ENCODE measurements at places on chromosomes 16 and 17.
A peak's percentile ranks its signal among the peaks of the same experiment; 100 is the strongest.

DNA sequence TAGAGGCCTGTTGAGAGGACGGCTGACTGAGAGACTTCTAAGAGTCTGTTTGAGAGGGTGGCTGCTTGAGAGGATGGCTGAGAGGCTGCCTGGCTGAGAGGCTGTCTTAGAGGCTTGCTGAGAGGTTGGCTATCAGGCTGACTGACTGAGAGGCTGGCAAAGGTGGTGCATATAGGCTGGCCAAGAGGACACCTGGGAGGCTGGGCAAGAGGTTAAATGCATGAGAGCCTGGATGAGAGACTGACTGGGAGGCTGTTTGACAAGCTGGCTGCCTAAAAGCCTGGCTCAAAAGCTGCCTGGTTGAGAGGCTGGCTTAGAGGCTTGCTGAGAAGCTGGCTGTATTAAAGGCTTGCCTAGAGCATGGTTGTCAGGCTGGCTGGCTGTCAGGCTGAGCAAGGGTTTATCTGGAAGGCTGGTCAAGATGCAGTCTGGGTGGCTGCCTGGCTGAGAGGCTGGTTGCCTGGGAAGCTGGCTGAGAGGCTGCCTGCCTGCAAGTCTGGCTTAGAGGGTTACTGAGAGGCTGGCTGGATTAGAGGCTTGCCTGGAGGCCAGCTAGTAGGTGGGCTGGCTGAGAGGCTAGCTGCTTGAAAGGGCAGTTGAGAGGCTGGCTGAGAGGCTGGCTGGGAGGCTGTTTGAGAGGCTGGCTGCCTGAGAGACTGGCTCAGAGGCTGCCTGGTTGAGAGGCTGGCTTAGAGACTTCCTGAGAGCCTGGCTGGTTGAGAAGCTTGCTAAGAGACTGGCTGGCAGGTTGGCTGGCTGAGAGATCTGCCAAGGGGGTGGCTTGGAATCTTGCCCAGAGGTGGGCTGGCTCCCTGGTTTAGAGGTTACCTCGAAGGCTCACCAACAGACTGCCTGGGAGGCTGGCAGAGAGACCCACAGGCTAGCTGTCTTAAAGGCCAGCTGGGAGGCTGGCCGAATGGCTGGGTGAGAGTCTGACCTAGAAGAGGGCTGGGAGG, 38.3 kb upstream of the ACSM2B start:
- no peak for DNase-seq

GRCh38 chr16:79509211-79509631, 91.3 kb downstream of the MAF start:
- DNase-seq = no peak

- no peak for DNase-seq
These were observed 75.1 kb downstream of the CYTH1 start for GRCh38 chr17:78707016-78707415.

GRCh38 chr16:48507886-48508285, 102.1 kb downstream of the N4BP1 start:
- DNase-seq = no peak

DNA sequence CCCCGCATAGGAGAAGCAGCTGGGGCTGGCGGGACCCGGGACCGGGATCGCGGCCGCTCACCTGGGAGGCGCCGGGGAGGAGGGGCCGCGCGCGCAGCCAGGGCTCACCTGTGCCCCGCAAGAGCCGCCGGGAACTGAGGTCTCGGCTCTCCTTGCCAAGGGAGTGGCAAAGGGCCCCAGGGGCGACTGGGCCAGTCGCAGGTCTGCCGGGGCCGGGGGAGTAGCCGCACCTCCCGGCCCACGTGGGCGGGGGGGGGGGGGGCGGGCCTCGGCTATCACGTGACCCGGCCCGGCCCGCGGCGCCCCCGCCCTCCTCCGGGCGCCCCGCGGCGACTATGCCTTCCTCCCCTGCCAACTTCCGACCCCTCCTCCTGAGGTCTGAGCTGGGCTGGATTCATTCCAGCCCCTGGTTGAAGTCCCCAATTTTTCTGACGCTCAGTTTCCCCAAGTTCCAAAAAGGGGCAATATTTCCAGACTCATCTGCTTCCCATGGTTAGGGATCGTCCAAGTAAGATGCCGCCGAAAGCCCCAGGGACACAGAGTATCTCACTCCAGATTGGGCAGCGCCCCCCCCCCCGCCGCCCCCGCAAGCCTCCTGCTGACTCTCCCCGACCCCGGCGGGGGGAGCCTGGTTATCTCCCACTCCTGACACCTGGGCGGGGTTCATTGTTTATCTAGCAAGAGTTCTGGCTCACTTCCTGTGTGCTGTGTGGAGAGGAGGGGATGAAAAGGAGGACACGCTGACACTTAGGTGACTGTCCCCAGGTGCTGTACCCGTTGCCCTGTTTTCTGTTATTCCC, at the start of gene TMC6:
Gene TMC6 (minus strand): TSS at position 205 of the 800 bp plus-strand sequence. CDS start 1,923 bp downstream, outside the sequence.
- DNase-seq = peak; percentile 67

DNA sequence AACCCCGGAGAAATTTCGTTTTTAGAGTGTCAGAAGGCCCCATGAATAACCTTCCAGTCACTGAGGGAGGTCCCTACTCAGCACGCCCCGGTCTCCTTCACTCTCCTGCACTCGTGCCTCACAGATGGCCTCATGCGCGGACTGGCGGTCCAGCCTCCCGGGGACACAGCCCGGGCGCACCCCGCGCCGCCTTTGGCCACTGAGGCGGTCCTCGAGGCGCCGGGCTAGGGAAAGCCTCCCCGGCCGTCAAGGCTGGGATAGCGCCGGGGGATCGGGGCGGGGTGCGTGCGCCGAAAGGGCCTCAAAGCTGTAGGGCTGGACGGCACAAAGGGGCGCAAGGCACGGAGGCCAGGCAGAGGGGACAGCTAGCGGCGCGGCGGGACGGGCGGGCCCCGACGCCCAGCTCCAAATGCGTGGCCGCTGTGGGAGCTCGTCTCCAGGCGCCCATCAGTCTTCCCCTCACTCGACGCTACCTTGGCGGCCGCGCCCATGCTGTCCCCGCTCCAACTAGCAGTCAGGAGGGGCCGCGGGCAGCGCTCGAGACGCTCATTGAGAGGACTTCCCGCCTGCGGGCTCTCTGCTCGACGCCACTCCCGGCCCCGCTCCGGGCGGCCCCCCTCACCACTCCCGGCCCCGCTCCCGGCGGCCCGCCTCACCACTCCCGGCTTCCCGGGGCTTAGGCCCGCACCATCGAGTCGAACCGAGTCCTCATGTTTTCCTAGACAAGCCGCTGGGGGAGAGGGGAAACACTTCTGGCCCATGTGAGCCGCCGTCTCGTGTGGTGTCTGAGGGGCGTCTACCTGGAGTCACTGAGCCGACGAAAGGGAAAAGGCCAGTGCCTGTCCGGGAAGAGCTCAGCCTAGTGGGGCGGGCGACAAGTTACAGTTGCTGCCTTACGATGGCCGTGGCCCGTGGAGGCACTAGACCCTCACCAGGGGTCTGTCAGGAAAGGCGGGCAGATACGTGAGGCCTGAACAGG, at the start of gene USP6:
Gene USP6 (plus strand): TSS at position 360 of the 979 bp plus-strand sequence. CDS start 14,336 bp downstream, outside the sequence.
- DNase-seq = no peak

DNA sequence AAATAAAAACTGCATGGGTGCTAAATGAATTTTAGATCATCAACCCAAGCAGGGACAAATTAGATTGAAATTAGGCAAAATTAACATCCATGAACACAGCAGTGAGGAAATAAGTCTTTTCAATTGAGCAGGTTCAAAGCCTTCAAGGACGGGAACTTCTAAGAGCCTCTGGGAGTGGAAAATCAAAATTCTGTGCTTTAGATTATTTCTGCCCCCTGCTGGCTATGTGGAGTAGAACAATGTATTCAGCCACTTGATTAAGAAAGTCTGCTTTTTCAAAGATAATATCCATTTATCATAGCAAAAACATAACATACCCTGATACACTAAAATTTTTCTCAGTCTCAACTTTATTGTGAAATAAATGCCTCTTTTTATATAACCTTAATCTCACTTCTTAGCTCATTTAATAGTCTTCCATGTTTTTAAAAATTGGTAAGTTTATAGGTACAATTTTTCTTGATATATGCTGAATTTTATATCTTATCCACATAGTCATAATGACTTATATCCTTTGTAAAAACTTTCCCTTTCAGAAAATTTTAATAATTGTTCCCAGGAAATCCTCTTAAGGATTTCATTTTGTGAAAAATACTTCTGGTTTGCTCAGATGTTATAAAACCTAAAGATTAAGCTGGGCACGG, 28.1 kb upstream of the NOL11 start:
- peak; percentile 46 for DNase-seq

GRCh38 chr17:29469276-29469675, 79.1 kb downstream of the TAOK1 start:
- no peak for DNase-seq

DNA sequence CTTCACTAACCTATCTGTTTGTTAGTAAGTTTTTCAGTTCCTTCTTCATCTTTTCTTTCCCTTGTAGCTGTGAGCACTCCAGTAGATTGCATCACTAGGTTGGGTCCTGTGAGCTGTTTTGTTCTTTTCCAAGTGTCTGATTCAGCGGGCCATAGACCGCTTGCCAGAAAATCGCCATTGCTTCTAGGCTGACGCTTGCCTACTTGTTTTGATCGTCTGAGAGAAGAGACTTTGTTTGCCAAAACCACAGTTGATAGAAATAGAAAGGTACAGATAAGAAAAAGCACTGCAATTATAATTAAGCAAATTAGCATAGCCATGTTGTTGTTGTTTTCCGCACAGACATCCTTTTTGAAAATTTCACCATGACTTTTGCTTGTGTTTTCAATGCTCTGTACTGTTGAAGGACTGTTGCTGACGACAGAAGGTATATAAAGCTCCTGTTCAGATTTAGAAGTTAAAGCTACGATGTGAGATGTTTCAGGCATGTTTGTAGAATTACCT, 3.1 kb downstream of the EVI2A start:
- DNase-seq = no peak

DNA sequence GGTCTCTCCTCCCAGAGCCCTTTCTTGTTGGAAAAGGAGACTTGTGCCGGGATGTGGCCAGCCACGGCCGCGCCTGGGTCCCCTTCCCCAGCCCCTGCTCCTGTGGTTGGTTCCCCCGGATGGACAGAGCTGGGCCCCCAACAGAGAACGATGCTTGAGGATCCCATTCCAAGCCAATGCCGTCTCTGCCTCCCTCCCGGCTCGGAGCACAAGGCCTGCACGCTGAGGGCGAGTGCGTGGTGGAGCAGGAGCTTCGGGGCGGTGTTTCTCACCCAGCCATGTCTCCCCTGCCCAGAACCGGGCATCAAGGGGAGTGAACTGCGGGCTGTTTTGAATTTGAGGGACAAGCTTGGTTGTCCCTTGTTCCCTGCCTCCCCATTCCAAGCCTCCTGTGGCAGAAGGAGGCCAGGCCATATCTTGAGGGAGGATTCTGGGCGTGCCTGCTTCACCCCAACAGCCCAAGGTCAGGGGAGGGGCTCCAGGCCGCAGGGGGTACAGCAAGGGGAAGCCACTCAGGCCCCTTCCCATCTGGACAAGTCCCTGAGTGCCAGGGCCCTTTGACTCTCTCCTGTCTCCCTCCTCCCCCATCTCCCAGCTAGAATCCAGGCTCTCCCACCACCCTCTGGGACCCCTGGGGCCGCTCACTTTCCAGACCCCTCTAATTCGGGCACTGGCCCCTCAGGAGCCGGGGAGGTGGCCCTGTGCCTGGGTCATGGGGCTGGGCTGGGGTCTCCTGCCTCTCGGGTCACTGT, 43.6 kb downstream of the SOCS3 start:
- no peak for DNase-seq

- no peak for DNase-seq
These were observed 3.3 kb upstream of the TEDC2 start for GRCh38 chr16:2456551-2457153.

- DNase-seq = no peak
These were observed 139.0 kb downstream of the STX8 start for GRCh38 chr17:9436630-9437029.

- DNase-seq = no peak
These were observed 20.5 kb upstream of the SPACA3 start for GRCh38 chr17:32971171-32971570.

DNA sequence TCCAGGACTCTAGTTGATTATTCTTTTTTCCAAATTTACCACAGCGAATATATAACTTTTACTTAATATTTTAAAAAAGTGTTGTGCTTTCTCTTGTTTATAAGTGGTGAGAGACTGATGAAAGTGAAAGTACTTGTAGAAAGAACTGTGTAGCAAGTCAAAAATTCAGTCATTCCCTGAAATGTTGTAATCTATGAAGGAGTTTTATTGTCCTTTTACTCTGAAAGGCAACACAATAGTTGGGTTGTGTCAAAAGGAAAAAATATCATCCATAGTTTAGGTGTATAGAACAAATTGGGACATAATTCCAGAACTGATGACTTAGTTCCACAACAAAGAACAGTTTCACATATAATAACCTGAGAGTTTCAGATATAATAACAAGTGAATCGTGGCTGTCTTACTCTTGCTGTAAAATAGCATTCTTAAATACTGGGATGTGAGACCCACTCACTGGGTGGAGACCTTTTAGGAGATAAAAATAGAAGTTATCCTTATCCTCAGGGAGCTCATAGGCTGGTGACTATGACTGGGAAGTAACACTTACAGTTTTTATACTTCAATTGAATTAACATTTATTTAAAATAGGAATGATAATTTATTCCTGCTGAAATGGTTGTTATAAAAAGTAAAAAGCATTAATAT, 20.6 kb downstream of the CYB5B start:
- DNase-seq = no peak

- DNase-seq = no peak
These were observed 11.9 kb downstream of the ITFG1 start for GRCh38 chr16:47448830-47449575.

- no peak for DNase-seq
These were observed 801 bp downstream of the CHAD start for GRCh38 chr17:50467855-50468303.

DNA sequence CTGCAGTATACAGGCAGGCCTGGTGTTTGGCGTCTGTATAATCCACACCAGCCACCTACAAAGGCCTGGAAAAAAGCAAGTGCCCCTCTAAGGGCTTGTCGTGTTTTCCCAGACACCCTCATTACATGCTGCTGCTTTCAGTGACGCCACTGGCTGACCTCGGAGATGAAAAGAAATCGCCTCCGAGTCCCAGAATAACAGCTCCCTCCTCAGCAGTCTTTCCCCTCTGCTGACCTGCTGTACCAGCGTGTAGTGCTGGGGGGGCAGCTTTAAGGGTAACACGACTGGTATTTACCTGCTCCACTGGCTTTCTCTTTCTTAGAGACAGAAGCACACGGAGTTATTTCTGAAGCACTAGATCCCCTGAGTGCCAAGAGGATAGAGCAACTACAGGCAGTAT, 296.8 kb downstream of the GRIN2A start:
- no peak for DNase-seq

DNA sequence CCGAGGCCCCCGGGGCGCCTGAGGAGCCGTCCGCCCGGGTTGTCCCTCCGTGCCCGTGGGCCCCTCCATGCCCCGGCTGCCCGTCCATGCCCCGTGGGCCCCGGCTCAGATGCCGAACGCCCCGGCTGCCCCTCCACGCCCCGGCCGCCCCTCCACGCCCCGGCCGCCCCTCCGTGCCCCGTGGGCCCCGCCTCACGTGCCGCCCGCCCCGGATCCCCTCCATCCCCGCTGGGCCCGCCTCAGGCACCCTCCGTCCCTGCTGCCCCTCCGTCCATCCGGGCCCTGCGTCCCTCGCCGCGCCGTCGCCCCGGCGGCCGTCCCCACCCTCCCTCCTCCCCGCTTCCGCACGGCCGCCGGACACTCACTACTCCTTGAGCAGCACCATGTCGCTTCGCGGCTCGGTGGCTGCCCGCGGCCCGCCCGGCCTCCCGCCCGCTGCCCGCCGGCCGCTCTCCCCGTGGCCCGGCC, 382 bp downstream of the PITPNA start:
- no peak for DNase-seq

All from NCI-H2171 (cell line).